ENCODE measurements at places on chromosomes 13 and 19.

DNA sequence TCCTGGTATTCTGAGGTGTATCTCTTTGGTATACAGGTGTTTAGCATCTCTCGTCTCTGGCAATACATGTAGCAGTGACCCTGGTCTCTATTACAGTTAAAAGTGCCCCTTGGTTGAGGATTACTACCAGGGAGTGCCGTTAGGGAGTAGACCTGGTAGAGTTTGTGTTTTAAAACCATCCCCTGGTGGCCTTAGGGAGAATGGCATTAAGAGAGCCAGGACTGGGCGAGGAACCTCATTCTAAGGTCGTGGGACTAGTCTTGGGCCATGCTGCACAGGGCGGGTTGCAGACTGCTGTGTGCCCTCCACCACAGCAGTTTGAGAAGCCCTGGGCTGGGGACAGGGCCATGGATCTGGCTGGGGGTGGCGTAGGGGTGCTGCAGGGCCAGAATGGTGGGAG lies 35.0 kb downstream of the B3GLCT start:
- peak; percentile 14 for DNase-seq

DNA sequence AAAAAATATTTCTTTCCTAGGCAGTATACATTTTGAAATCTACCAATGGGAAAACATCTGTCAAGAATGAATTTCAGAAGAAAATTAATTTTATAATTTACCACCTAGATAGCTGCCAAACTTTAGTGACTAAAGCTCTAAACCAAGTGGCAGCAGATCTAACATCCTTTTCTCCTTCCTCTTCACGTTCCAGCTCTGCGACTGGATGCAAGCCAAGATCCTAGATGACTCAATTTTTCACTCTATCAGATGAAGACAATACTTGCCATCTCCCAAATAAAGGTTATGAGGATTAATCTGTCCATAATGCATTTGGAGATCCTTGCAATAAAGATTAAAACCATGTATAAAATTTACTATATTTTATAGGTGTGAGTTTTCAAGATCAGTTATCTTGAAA lies 66.7 kb upstream of the MIR17HG start:
- DNase-seq = no peak

GRCh38 chr13:72521940-72522661 lies 205.3 kb downstream of the MZT1 start:
- DNase-seq = no peak

DNA sequence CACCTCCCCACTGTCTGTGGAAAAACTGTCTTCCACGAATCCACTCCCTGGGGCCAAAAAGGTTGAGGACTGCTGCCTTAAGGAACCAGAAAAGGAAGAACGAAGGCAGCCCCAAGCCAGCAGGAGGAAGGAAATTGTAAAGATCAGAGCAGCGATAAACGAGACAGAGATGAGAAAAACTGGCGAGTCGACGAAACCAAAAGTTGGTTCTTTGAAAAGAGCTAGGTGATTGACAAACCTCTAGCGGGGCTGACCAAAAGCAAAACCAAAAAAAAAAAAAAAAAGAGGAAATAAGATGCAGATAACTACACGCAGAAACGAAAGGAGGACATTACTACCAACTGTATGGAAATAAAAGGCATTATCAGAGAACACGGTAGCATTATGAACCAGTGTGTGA lies 76.9 kb downstream of the GADD45B start:
- DNase-seq = no peak

Data from hepatic stellate cell (primary cell).